Stimulated activated CD8-positive, alpha-beta memory T cell treated with anti-CD3 and anti-CD28 coated beads, Interleukin-4, amount 100 ng/mL, for 1 hour (primary cell): ENCODE measurements at places on chromosomes 12 and 14.

- no peak for DNase-seq
Measured at GRCh38 chr12:76449583-76449982, 101.4 kb upstream of the BBS10 start.

DNA sequence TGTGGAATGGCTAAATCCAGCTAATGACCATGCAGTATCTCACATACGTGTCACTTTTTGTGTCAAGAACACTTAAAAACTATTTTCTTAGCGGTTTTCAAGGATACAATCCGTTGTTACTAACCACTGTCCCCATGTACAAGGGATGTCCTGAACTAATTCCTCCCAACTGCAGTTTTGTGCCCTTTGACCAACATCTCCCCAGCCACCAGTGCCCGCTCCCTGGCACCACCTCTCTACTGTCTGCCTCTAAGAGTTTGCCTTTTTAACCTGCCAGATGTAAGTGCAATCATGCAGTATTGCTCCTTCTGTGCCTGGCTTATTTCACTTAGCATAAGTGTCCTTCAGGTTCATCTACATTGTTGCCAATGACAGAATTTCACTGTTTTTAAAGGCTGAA lies 315.7 kb downstream of the TMEM121 start:
- no peak for DNase-seq

DNA sequence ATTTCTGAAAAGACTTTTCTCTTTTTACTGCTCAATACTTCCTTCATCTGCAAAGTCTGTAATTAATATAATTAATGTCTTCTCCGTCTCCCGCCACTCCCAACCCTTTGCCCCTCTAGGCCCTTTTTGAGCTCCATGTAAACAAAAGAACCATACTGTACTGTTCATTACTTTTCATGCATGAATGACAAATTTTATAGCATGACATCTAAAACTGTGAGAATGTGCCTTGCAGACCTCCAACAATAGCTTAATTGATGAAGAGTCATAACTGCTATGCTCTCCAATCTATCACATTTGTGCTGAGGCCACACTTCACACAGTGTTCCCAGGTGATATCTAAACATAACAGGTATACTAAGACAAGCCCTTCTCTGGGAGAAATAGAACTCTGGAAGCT lies 1122.7 kb upstream of the ATXN7L3B start:
- no peak for DNase-seq

DNA sequence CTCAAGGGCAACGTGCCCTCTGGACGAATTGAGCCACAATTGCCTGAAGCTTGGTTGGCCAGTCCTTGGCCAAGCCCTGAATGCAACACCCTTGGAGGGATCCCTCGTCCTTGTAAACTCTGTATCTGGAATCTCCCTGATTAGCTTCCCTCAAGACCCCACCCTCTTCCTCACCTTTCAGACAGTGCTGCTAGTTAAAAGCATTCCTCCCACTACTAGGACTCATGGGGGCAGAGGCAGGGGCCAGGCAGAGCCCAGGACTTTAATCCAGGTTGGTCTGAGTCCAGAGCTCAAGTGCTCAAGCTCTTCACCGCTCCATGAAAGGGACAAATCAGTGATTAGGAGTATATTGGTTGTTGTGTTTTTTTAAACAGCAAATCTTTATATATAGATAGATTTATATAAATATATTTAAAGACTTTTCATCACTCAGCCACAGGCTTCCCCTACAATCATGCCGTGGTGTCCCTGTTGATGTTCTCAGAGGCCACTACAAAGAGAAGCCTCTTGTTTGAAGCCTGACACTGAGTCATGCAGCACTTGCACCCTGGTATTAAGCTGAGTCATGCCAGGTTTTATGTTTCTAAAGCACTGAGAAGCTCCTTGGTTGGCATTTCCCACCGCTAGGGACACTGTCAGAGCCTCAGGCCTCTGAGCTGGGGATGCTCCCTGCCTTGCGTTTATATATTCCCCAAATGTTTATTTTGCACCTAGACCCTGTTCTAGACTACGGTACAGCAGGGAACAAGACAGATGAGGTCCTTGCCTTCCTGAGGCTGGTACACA lies 53.8 kb upstream of the GSC start:
- no peak for DNase-seq

DNA sequence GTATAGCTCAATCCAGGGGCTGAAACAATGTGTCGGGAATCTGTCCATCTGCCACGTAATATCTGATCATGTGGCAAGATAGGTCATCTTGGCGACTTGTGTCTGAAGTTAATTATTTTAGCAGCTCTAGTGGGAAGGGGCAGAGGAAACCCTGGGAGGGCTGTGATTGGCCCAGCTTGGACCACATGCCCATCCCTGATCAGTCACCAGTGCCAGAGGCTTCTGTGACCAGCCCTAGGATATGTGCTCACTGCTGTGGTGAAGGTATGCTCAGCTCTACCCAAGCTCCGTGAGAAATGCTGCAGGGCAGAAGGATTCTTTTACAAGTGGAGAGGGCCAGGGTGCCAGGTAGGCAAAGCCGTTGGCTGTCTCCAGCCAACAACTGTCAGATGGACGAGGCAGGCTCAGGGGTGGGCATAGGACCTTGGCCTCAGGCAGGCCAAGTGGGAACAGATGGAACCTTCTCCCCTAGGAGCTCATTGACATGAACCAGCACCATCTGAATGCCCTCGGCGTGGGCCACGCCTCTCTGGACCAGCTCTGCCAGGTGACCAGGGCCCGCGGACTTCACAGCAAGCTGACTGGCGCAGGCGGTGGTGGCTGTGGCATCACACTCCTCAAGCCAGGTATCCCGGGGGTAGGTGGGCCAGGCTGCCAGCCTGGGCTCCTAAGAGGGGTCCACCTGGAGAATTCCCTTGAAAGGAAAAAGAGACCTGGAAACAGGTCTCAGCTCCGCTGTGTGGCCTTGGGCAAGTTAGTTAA lies 21.1 kb downstream of the MVK start:
- DNase-seq, result no peak

DNA sequence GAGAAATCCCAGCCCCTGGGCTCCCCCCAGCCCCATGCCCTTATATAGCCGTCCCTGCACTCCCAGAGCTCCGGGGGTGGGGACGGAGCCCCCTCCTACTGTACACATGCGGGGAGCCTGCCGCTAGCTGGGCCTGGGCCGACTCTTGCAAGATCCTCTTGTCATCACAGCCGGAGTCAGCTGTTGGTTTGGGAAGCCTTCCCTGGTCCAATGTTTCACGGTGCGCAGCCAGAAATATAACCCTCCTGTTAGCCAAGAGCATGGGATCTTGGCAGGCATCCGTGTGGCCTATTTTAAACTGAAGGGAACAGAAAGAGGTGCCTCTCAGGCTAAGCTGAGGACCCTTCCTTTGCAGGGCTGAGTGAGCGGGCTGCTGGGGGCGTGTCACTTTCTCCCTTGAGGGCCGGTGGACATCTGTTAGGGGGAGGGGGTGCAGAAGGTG lies 175.3 kb downstream of the TSPAN9 start:
- DNase-seq, result no peak

- no peak for DNase-seq
Measured at GRCh38 chr12:68003777-68004176, 14.5 kb downstream of the IFNG-AS1 start.

GRCh38 chr12:5258498-5258897 lies 173.4 kb upstream of the NTF3 start:
- no peak for DNase-seq

DNA sequence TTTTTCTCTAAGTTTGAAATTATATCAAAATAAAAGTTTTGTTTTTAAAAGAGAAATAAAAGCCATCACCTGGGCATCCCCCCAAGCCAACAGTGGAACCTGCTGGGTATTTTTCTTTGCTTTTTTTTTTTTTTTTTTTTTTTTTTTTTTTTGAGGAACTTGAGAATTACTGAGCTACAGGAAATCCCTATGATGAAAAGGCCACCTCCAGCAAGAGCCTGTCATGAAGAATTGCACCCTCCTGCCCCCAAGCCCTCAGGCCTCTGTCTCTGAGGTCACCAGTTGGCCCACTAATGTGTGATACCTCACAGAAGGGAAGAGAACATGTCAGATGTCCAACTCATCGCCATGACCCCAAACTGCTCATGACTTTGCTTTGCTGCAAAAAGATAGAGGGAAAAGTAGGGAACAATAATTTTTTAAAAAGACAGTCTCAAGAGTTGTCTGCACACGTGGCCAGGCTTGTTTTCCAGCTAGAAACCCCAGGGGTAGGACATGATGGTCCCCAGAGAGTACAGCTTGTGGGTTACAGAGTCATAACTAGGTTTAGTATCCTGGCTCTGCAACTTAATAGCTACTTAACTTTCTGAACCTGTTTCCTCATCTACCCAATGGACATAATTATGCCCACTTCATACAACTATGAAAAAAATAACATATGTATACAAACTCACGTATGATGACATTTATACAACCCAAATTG lies 124.3 kb upstream of the EGLN3 start:
- no peak for DNase-seq

DNA sequence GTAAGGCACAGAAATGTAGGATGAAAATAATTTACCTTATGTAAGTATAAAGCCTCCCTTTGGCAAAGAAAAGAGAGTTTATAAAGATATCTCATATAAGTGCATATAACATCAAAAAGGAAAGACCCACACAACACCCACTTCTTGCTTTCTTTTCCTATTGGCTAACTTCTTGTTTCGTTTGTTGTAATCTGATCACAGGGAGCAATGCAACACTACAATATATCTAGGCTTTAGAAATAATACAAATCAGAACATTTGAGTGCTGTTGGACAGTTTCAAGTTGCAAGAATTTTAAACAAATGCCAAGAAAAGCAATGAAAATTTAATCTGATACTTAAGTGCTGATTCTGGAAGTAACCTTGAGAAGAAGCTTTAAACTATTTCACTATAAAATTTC lies 1.3 kb downstream of the FGD6 start:
- DNase-seq, result no peak

GRCh38 chr12:86233126-86233525 lies 23.1 kb downstream of the MGAT4C start:
- no peak for DNase-seq

GRCh38 chr14:99699861-99700260 lies 15.8 kb downstream of the CYP46A1 start:
- DNase-seq, result no peak

DNA sequence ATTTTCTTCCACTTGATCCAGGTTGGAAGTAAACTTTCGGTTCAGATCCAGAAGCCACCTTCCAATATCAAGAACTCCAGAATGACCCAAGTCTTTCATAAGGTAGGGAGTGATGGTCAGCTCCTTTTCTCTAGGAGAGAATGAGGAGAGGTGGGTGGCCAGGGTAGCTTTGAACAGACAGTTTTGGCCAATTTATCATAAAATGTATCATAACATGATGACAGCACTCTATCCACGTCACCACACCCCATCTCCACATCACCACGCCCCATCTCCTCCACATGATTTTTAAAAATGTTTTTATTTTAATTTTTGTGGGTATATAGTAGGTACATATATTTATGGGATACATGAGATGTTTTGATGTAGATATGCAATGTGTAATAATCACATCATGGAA lies 26.9 kb downstream of the DYRK4 start:
- DNase-seq, result no peak

GRCh38 chr12:27013611-27014084 lies 536 bp downstream of the TM7SF3 start:
- DNase-seq, result no peak

DNA sequence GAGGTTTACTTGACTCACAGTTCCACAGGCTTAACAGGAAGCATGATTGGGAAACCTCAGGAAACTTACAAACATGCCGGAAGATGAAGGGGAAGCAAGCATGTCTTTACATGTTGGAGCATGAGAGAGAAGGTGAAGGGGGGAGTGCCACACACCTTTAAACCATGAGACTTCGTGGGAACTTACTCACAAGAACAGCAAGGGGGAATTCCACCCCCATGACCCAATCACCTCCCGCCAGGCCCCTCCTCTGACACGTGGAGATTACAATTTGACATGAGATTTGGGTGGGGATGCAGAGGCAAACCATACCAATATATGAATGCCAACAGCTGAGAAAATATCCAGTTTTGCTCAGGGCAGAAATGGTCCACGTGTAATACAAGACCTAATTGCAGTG lies 518.6 kb downstream of the VRK1 start:
- DNase-seq, result no peak

- no peak for DNase-seq
Measured at GRCh38 chr14:23164250-23164649, 19.2 kb downstream of the SLC7A8 start.

- no peak for DNase-seq
Measured at GRCh38 chr14:59565087-59565486, 11.5 kb downstream of the CCDC175 start.
